ENCODE measurements at places on chromosomes 5 and 9.

- DNase-seq, result no peak
These were observed 544 bp downstream of the FNBP1 start for GRCh38 chr9:130042406-130042884.

- no peak for DNase-seq
These were observed 108.7 kb downstream of the CFAP90 start for GRCh38 chr5:7742241-7742656.

- DNase-seq, result no peak
These were observed 4.6 kb downstream of the TEX48 start for GRCh38 chr9:114677418-114677817.

DNA sequence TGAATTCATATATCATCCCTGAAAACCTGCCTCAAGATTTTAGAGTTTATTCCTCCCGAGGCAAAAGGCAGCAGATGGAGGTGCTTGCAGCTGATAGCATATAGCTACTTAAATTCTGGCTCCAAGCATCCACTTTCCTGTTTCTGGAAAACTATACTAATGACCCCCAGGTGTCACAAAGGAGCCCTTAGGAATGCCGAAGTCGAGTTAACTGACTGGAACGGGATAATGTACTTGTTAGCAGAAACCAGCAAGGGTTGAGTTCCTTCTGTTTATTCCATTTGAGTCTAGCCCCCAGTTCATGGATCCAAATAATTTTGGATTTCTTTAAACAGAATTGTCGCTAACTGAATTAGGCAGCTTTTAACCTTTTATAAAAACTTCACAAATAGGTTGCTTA, 44.5 kb downstream of the PTTG1 start:
- DNase-seq, result no peak

DNA sequence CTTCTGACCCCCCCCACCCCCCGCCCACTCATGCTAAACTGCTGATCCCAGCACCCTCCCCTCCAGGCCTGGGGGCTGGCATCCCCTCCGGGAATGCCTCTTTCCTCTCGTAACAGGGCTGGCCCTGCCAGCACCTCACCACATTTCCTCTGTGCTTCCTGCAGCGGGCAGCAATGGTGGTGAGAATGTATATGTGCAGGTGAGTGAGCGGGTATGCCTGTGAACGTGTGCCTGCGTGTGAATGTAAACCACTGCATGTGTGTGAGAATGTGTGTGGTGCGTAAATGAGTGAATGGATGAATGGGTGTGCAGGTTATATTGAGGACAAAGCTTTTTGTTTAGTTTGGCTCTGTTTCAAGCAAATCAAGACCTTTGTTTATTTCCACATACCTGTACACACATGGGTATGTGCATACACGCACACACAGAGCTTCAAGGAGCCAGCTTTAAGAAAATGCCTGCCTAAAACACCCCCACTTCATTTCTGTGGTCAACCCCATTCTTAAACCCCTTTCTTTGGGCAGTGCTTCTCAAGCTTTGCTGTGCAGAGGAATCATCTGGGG, 95.7 kb upstream of the SHB start:
- no peak for DNase-seq

GRCh38 chr5:15692706-15693381, 192.9 kb downstream of the FBXL7 start:
- no peak for DNase-seq

- DNase-seq, result no peak
These were observed 1925.3 kb upstream of the ACO1 start for GRCh38 chr9:30459156-30459555.

GRCh38 chr5:173789031-173789920, 98.9 kb upstream of the CPEB4 start:
- DNase-seq, result no peak

- no peak for DNase-seq
These were observed 326.9 kb downstream of the SLIT3 start for GRCh38 chr5:168974082-168974481.

DNA sequence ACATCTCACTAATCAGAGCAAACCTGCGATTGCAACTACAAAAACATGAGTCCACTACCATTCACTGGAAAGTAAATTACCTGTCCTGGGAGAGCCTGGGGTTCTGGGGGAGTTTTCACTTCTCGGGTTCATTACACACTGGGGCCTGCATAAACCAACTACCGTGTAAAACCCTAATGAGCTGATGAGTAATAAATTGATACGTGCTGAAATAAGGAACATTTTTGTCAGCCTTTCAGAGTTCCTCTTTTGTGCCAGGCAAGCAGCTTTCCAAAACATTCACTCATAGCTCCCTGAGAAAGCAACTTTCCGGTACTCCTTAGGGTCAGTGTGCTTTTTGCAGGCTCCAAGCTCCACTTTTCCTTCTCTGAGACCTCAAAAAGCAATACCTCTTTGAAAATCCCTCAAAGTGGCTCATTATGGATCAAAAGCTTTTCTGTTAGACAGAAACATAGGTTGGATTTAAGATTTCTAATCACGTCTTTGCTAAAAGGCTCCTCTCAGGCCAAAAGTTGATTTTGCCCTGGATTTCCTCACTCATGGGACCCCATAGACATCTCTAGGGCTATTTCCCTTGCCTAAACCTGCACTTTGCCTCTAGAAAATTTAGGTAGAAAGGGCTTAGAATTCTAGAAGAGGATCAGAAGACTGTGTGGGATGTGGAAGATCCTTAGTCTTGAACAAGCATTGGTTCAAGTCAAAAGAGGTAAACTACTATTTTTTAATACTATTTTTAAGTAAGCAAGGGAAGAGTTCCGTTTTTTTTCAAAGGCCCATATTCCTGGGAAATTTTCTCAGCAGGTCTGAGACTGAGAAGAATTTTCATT, 74.8 kb downstream of the ST8SIA4 start:
- no peak for DNase-seq

GRCh38 chr5:151903243-151903653, 21.4 kb downstream of the GLRA1 start:
- DNase-seq, result no peak

DNA sequence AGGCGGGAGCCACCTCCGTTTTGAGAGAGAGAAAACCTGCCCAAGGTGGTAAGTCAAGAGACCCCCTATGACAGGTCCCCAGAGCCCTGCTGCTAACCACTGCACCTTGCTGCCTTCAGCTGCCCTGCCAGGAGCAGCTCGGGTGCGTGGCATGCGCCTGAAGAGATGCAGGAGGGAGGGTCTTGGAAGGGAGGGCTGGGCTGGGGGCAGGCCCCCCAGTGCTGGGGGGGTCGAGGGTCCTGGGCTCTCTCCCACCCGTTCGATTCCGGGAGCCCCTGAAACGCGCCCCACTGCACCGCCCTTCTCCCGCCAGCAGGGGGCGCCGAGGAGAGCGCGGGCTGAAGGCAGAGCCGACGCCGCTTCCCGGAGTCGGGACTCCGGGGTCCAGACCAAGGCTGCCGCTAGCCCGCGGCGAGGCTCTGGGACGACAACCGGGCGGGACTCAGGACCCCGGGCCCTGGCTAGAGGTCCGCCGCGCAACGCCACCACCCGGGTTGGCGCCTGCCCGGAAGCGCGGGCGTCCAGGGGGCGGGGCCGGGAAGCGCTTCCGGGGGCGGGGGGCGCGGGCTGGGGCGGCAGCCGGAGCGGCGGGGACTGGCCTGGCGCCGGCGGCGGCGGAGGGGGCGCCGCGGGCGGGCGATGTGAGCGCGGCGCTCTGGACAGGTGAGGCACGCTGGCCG, at the start of gene ZBTB34:
Gene ZBTB34 (plus strand): TSS at position 563 of the 680 bp plus-strand sequence. CDS start 18,761 bp downstream, outside the sequence.
- DNase-seq, result peak; percentile 32

- no peak for DNase-seq
These were observed 26.2 kb downstream of the TYRP1 start for GRCh38 chr9:12719431-12719830.

DNA sequence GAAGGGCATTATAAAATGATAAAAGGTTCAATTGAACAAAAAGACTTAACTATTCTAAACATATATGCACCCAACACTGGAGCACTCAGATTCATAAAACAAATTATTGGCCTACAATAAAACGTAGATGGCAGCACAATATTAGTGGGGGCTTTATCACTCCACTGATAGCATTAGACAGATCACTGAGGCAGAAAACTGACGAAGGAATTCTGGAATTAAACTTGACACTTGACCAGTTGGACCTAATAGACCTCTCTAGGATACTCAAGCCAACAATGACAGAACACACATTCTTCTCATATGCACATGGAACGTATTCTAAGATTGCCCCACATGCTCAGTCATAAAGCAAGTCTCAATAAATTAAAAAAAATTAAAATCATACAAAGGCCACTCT, 18.4 kb upstream of the C9orf72 start:
- DNase-seq, result no peak

GRCh38 chr5:53430618-53431252, 49.7 kb upstream of the FST start:
- DNase-seq, result no peak

DNA sequence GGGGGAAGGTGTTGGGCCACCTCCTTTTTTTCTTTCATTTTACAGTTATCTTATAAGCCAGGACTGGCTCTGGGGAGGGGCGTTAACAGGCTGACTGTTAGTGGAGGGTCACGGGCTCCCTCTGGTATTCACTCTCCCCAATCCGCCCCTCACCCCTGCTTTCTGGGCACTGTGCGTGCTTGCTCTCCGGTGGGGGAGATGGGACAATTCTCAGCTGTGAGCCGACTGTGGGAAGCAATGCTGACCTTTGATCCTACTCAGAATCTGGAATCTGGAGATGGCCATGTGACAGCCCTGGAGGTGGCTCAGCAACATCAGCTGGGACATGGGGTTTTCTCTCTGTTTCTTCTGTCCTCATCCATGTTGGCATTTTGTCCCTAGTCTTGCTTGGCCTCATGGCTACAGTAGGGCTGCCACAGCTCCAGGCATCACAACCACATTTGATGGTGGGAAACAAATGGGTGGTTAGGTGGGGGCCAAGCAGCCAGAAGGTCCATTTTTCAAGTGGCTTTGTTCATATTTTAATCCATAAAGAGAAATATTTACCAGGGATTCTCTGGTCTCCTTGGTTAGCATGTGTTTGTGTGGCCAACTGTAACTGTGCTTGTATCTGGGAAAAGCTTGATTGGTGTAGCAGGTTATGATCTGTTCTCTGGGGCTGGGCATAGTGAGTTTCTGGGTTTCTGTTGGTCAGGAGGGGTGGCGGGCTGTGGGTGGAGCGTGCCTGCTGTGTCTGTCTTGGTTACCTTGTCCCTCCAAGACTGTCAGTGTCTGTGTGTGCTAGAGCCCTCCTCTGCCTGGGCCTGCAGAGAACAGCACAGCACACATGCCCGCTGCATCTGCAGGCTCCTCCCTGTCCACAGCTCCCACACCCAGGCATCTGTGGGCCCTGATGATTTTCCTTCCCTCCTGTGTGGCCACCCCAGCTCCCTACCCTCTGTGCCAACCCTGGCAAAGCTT, 12.4 kb downstream of the WNK2 start:
- DNase-seq, result no peak

DNA sequence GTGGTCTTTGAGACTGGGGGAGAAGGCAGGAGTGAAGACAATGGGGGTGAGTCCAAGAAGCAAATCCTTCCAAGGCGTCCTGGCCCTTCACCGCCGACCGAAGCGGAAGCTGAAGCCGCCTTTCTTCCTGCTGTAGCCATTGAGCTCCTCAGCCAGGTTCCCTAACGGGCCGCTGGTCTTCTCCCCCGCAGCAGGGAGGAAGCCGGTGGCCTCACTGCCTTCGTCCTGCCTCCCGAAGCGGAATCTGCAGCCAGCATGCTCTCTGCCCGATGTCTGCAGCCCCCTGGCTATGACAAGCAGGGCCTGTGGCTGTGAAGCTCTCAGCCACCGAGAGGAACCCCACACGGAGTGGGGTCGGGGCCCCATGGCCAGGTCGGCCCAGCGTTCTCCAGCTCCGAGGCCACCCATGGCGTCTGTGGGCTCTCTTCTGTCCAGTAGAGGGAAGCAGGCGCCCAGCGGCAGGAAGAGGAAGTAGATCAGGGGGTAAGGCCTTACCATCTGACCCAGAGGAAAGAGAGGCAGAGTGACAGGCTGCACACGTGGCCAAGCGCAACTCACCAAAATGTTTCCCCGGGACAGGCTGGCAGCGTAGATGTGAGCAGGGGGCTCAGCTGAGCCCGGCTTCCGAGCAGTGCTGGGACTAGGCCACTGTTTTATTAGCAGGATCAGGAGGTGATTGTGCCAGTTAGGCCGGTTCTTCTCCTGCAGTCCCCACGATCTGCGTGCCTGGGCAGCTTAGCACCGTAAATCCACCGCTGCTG, 3.1 kb downstream of the QRFP start:
- no peak for DNase-seq

DNA sequence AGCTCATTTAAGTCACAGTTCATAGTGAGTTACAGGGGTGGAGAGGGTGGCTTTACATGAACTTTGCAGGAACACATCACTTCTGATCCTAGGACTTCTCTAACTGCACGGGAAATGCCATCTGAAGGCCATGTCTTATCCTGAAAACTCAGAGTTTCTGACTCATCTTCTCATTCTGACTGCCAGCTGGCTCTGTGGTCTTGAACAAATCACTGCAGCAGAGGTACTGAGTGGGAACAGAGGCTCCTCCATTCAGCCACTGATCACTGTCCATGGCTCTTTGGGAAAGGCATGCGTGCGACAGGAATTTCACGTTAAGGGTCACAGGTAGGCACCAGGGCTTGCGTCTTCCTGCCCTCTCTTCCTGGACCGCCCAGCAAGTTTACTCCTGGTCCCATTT, 114.6 kb upstream of the LRRTM2 start:
- no peak for DNase-seq

GRCh38 chr5:161546470-161547301, at the start of gene GABRB2:
Gene GABRB2, minus strand, starts transcription at chr5:161546725. Its CDS starts 82 bp downstream, at chr5:161546643.
- peak; percentile 22 for DNase-seq

DNA sequence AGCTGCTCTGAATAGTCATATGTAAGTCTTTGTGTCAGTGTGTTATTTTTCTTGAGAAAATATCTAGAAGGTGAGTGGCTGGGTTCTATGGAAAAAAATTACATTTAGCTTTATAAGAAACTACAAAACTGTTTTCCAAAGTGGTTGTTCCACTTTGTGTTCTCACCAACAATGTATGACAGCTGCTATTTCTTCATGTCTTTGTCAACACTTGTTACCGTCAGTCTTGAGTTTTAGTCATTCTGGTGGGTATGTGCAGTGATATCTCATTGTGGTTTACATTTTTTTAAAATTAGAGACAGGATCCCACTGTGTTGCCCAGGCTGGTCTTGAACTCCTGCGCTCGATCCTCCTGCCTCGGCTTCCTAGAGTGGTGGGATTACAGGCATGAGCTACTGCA, 246.4 kb downstream of the PJA2 start:
- no peak for DNase-seq

DNA sequence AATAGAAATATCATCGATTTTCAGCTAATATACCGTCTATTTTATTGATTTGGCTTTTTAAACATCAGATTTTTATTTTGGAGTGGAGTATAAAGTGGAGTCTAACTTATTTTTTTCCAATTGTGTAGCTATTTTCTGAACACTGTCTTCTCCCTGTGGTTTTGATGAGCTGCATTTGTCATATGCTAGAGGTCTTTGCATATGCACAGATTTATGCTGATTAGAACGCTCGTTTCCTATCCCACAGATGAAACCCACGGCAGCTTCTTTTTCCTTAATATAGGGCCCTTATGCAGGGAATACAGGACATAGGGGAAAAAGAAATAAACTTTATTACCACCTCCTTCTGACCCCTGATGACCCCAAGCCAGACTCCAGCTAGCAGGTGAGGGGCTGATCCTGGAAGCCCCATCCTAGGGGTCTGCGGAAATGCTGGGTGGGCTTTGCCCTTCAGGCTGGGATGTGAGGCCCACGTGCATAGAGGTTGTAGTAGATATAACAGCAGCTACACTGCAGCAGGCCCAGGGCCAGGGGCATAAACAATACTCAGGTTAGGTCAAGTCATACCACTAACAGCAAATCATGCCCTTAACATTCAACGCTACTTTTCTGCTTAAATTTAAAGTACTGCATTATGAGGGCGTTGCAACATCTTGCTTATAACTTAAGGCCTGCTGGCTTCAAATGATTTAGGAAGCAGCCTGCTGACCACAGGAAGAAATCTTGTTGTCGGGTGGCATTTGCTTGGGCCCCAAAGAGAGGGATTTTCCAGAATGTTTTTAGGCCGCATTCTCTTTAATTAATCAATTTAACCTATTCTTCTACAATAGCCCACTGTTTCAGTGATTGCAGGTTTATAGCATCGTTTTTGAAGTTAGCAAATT, 28.5 kb downstream of the MVB12B start:
- no peak for DNase-seq

Measured in D721Med (cell line).